Astrocyte (in vitro differentiated cells and primary cell): ENCODE measurements at places on chromosomes 16 and 17. TPM values are rescaled to one million over a fixed set of nuclear protein-coding genes. Genes with fewer than 3 reads are reported as not detected.

Gene ZSCAN10
- 0.22 and 0.25 TPM in 2 replicates for total RNA-seq

Gene PMP22
- total RNA-seq: 41.7 and 49.6 TPM in 2 replicates

Gene ZPBP2
- not detected in 2 replicates for total RNA-seq

Gene KIAA0753
- 23.3 and 25.4 TPM in 2 replicates for total RNA-seq

Gene TPSD1
- not detected in 2 replicates for total RNA-seq

DNA sequence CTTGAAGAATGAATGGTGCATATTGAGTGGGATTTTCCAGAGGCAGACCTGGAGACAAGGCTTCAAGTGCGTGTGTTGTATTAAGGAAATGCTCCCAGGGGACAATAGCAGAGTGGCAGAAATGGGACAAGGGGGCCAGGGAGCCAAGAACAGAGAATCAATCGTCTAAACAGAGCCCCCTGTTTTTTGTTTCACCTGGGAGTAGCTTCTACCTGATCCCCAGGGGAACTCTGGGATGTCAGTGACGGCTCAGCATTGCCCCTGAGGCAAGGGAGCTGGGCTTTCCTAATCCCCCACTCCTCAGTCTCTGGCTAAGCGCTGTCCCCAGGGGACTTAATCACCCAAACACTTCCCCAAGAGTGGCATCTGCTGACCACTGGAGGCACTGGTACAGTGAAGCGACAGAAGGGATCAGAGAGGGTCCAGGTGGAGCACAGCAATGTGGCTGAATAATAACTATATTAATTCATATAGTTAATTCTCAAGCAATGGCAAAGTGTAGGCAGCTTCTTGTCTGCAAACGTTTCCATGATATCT is 35.7 kb upstream of the C16orf78 start:
- H3K4me1 ChIP-seq: no peaks in the 10 kb centered on the region
- DNase-seq: no peak
- H3K4me3 ChIP-seq: no peak overlapping the region
